ENCODE measurements at places on chromosomes 2 and 18.
A peak's percentile ranks its signal among the peaks of the same experiment; 100 is the strongest.

DNA sequence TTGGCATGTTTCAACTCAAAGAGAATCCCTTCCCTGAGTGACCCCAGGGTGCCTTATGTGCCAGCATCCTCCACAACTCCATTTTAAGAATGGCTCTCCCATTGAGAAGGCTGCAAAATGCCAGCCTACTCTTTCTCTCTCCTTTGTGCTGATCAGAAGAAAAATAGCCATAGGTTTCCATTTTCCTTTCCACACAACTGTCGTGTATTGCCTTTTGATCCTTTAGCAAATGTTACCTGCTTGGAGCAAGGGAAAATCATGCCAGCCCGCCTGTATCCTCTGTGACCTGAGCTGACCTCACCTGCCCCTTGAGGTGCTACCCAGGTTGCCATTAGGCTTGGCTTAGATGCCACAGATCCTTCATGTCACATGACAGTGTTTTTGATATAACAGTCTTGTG is 38.8 kb downstream of the DPYSL5 start:
- no peak for DNase-seq

DNA sequence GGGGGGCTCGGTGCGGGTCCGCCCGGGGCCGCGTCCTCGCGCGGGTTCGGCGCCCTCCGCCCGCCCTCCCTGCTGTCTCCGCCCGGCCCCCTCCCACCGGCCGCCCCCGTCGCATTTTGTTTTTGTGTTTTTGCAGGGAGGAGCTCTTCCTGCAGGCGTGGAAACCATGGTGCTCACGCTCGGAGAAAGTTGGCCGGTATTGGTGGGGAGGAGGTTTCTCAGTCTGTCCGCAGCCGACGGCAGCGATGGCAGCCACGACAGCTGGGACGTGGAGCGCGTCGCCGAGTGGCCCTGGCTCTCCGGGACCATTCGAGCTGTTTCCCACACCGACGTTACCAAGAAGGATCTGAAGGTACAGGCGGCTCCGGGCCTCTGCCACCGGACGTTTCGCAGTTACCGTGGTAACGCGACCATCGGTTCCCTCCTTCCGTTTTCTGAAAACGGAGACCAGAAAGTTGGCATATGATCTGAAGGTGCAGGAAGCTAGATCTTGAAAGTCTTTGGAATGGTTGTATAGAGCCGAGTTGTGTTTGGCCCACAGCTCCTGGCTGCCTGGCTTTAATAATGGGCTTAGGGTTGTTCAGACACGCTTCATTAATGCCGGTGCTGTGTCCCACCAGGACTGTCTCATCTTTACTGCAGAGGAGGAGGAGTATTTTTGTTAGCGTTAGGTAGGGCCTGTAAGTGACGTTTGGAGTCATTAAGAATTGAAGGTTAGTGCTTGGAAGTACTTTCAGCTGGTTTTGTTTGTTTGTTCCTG is 891 bp downstream of the KDM3A start:
- peak; percentile 35 for DNase-seq

GRCh38 chr2:17156086-17156485 is 362.2 kb downstream of the RAD51AP2 start:
- DNase-seq: no peak

DNA sequence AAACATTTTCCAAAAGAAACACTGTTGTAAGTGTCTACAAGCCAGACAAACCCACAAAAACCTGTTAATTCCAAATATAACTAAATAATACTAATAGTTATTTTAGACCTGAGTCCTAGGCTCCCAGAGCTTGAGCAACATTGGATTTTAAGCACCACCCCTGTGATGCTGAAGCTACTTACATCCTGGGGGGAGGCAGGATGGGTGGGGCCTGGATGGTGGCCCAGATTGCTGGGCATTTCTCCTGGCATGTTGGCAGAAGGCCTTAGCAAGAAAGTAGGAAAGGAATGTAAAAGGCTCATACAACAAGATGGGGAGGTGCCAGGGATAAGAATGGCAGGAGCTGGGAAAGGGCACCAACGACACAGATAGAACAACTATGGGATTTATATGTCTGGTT is 50.7 kb upstream of the OTX1 start:
- DNase-seq: no peak

DNA sequence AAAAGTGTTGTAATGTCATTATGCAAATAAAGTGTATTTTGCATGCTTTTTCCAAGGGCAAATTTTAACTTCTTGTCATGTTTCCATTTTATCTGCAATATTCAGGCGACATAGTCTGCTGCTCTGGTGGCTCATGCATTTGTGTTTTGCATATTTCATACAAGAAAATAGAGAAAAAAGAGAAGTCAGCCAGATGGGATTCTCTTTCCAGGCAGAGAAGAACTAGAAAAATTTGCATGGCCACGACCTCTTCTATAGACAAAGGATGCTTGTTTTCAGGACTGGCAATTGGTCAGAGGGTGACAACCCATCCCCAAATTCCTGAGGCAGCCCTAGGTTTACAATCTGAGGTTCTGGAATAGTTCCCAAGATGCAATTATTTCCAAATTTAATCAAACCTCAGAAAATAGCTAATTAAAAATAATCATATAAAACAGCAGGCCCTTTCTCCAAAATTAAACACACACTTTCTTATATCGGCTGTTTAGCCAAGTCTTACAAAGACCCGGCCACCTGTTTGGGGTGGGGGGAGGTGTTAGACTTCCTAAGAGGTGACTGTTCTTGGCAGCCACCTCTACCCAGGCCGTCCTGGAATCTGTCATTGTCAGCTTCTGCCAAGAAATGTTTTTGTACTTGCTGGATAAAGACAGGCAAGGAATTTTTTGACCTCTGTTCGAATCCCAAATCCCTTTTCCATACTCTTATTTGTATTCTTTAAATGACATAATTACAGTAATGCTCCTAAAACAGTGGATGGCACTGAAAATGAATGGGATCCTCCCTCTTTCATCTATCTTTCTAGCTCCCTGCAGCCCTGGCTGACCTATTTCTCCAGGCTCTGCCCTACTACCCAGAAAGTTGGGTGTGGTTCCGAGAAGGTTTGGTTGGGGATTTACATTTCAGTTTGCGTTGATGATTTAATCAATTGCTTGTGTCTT is 20.8 kb upstream of the SOS1 start:
- no peak for DNase-seq

DNA sequence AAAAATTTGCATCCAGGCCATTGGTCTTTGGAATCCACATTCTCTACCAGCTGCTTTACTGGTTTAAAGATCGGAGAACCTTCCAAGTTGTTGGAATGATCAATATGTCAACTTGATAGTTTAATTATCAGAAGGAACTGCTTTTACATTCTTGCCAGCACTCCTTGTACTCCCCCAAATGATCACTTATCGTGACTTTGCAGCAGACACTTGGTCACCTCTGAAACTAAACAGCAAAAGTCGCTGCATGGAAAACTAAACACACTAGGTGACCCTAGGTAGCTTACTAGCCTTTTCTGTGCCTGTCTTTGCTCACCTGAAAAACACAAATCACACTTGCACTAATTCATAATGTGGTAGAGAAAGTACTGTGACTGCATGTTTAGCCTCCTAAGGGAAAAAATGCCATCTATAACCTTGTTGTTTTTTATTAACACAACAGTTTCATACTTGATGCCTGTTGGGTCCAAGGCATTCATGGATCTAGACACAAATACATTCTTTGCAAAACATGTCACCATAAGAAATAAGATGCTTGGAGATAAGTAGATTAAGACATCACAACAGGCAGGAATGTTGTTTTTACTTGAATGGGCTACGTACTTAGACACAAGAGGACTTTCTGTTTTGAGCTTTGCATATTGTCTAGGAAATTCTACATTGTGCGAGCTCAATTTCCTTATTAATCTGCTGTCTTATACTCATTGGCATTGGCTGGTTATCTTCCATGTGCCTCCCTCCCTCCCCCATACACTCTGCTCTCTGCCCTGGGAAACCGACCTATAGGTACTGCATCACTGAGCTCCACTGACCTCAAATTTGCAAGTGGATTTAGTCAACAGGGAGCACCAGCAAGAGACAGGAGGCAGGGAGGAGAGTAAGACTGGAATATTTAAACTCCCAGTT is 219.1 kb upstream of the STK17B start:
- DNase-seq: no peak

DNA sequence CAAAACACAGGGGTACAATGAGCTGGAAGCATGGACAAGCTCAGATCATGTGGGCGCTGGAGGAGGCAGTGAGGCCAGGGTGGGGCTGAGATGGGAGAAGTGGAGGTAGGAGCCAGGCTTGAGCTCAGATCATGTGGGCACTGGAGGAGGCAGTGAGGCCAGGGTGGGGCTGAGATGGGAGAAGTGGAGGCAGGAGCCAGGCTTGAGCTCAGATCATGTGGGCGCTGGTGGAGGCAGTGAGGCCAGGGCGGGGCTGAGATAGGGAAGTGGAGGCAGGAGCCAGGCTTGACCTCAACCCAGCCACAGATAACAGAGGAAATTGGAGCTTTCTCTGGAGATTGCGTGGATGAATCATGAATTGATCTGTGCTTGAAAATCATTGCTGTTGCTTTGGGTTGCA is 48.3 kb upstream of the TMEM18 start:
- DNase-seq: no peak

DNA sequence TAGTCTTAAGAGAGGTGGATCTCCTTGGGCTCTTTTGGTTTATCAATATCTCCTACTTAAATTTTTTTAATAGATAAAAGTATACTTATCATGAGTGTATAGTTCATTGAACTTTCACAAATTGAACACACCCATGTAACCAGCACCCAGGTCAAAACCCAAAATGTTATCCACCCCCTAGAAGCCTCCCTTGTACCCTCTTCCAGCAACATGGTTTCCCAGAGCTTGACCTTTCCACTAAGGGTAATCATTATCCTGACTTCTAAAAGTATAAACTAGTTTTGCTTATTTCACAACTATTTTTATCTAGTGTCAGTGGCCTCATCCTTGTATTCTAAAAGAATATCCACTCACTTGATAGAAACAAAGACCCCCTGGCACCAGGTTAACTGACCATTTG is 106.8 kb downstream of the MDH1 start:
- no peak for DNase-seq

DNA sequence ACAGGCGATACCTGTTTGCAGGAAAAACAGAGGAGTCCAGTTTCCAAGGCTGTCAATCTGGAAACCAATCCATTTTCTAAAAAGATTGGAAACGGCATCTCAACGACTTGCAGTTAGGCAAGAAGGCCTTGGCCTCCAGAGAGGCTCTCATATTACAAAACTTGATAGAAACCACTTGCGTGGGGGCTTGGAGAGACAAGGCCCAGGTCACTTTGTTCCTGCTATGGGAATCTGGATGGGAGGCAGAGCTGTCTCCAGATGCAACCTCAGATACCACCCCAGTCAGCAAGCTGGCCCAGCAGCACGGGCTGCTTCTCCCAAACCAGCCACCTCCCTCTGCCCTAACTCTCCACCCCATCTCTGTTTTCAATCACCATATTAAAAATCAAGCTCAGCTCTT is 298.8 kb downstream of the TNS1 start:
- no peak for DNase-seq

DNA sequence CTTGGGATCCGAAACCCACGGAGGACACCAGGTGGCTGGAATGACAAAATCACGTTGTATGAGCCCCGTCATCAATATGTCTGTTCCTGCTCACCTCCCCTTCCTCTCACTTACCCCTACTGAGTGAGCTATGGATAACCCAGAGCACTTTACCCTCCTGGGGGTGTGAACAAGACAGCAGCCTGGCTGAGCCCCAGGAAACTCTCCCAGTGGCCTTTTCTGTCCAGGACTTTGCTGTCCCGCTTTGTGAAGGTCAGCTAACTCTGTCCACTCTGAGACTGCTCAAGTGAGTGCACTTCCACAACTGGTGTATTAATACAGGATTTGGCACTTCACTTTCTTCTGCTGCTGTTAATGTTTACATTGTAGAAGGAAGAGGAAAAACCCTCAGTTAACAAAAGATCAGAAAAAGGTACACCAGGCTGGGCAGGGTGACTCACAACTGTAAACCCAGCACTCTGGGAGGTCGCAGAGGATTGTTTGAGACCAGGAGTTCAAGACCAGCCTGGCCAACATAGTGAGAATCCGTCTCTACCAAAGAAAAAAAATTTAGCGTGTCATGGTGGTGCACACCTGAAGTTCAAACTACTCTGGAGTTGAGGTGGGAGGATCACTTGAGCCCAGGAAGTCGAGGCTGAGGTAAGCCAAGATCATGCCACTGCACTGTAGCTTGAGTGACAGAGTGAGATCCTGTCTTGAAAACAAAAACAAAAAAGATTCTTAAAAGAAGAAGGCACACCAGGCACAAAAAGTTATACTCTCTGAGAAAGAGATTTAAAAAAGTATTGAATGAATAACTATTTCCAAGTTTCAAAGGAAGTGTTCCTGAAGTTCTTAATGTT is 90.3 kb downstream of the CLHC1 start:
- no peak for DNase-seq

DNA sequence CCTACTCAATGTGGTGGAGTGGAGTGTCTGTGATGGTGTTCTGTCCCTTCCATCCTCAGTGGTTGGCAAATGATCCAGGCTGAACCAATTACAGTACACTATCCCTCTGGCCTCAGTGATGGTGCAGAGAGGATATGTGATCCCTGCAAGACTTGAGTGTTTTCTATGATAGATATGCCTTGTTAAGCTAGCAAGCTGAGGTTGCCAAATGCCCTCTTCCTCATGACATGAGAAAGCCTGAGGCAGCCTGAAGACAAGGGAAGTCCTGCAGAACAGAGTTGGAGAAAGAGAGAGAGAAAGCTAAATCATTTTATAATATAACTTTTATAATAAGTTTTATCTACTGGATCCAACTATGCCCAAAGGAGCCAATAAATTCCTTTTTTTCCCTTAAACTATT is 41.6 kb upstream of the GORASP2 start:
- no peak for DNase-seq

DNA sequence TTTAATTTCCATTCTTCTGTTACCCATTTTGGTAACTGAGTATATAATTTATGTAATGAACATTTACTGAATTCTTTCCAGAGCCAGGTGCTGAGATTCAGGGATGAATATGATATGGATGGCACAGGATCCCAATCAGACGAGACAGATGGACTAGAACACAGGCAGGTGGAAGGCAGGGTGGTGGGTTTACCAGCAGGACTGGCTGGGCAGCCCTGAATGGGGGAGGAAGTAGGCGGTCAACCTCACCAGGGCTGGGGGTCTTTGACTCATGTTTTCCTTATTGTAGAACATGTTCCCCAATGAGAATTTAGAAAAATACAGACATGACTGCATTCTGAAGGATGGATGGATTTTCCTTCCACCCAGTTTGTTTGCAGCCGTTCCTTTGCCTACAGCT is 80.3 kb downstream of the CIB4 start:
- DNase-seq: no peak

DNA sequence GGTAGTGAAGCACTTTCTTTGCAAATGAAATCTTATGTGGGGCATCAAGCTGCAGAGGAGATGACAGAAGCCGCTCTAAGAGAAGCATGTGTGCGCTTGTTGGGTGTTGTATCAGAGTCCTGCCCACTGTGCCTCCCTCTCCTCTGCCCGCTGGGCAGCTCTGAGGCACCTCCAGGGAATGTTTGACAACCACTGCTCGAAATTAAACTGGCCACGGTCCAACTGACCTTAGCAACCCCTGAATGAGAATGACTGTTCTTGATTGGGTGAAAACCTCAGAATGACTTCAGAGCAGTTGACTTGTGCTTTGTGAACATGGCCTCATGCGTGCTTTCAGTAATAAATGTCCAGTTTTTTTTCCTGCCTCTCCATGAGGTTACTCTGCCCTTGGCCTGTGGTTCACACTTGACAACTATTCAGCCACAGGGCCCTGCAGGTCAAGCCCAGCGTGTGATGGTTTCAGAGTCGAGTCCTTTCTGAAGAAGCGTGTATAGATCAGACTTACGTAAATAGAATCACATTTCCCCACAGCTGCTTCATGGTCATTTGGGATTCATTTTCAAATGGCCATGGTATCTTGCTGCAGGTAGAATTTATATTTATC is 94.9 kb downstream of the SLC4A3 start:
- no peak for DNase-seq

- no peak for DNase-seq
Measured at GRCh38 chr18:75406491-75407445, 20.7 kb downstream of the SMIM21 start.

- DNase-seq: no peak
Measured at GRCh38 chr2:64808092-64808491, 154.4 kb upstream of the SERTAD2 start.
